ENCODE measurements at places on chromosomes 13 and 19. TPM values are rescaled to one million over a fixed set of nuclear protein-coding genes. Genes with fewer than 3 reads are reported as not detected.

DNA sequence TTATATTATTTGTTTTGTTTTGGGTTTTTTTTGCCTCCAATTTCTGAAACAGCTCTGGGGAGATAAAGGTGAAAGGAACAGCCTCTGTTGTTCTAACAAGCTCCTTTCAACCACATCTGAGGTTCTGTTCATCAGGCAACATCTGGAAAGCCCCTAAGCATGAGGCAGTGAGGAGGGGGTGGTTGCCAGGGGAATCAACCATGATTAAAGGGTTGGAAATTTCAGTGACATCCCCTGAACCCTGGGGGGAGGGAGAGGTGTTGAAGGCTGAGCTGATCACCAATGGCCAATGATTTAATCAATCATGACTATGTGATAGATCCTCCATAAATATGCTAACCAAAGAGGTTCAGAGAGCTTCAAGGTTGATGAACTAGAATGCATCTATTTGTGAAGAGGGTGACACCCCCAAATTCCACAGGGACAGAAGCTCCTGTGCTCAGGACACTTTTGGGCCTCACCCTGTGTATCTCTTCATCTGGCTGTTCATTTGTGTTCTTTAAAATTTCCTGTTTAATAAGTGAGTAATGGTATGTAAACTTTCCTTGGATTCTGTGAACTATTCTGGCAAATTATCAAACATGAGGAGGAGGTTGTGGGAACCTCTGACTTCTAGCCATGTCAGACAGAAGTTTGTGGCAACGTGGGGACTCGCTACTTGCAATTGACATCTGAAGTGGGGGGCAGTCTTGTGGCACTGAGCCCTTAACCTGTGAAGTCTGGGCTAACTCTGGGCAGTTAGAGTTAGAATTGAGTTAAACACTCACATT lies 221.3 kb downstream of the NHLRC3 start:
- H3K27ac ChIP-seq, result no peak overlapping the region
- H3K36me3 ChIP-seq, result no peaks in the 10 kb centered on the region
- DNase-seq, result no peak

GRCh38 chr13:110914331-110915056 lies 375 bp downstream of the ANKRD10 start:
- H3K4me3 ChIP-seq, result peak overlapping the region; percentile 95
- no peaks in the 10 kb centered on the region for H3K36me3 ChIP-seq
- peaks cover 13% of the 10 kb centered on the region for H3K4me1 ChIP-seq
- no peaks in the 10 kb centered on the region for H3K27me3 ChIP-seq

DNA sequence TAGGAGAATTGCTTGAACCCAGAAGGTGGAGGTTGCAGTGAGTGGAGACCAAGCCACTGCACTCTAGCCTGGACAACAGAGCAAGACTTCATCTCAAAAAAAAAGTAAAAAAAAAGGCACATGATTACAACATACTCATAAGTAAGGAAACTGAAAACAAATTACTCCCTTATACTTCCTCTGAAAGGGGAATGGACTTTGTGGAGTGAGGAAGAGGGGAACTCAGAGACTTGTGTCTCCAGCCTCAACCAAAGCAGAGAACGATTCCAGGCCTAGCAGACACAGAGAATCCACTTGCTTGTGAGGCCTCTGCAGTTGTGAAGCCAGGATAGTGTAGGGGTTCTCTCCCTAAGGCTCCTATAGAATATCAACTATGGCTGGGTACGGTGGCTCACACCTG lies 4.3 kb upstream of the LATS2 start:
- no peak for DNase-seq
- no peaks in the 10 kb centered on the region for H3K36me3 ChIP-seq
- H3K4me1 ChIP-seq, result no peaks in the 10 kb centered on the region
- H3K27me3 ChIP-seq, result no peaks in the 10 kb centered on the region
- peak overlapping the region; percentile 18 for H3K27ac ChIP-seq
- H3K4me3 ChIP-seq, result no peak overlapping the region

- no peaks in the 10 kb centered on the region for H3K36me3 ChIP-seq
- peak overlapping the region; percentile 34 for H3K4me3 ChIP-seq
- DNase-seq, result no peak
- H3K27me3 ChIP-seq, result no peaks in the 10 kb centered on the region
- peak overlapping the region; percentile 98 for H3K27ac ChIP-seq
Observed at GRCh38 chr19:6087074-6087571, 23.2 kb downstream of the RFX2 start.

GRCh38 chr13:35722458-35723052 lies 246.1 kb upstream of the MAB21L1 start:
- no peaks in the 10 kb centered on the region for H3K27me3 ChIP-seq
- H3K36me3 ChIP-seq, result no peaks in the 10 kb centered on the region
- no peak overlapping the region for H3K27ac ChIP-seq
- DNase-seq, result no peak
- H3K4me1 ChIP-seq, result peaks cover 20% of the 10 kb centered on the region
- H3K4me3 ChIP-seq, result no peak overlapping the region

DNA sequence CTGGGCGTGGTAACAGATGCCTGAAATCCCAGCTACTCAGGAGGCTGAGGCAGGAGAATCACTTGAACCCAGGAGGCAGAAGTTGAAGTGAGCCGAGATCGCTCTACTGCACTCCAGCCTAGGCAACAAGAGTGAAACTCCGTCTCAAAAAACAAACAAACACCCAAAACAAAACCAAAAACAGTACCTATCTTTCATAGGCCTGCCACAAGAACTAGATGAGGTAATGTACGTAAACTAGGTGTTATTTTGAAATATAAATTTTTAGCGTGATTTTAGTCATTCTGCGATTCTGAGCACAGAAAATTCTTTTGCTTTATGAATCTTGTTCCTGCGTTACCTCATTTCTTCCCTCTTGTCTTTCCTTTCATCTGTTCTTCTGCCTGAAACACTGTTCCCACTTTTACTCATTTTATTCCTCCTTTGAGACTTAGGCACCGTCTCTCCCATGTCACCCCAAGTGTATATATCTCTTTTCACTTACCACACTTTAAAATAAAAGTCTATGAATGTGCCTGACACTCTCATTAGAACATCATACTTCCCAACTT lies 238.2 kb upstream of the HTR2A start:
- no peaks in the 10 kb centered on the region for H3K36me3 ChIP-seq
- DNase-seq, result no peak
- no peak overlapping the region for H3K27ac ChIP-seq
- H3K4me1 ChIP-seq, result no peaks in the 10 kb centered on the region

GRCh38 chr19:41352609-41353465 lies 885 bp downstream of the TGFB1 start:
- H3K36me3 ChIP-seq, result no peaks in the 10 kb centered on the region
- H3K4me3 ChIP-seq, result peak overlapping the region; percentile 98
- no peaks in the 10 kb centered on the region for H3K27me3 ChIP-seq
- H3K4me1 ChIP-seq, result no peaks in the 10 kb centered on the region

The MEF2B gene
- 1.5 TPM for total RNA-seq

All from thoracic aorta (tissue), 2 donors.